ENCODE measurements at places on chromosomes 12 and 14.

- DNase-seq = no peak
Measured at GRCh38 chr12:75591628-75592027, 80.2 kb upstream of the KRR1 start.

- DNase-seq = no peak
Measured at GRCh38 chr12:92124689-92125029, 21.0 kb downstream of the BTG1 start.

DNA sequence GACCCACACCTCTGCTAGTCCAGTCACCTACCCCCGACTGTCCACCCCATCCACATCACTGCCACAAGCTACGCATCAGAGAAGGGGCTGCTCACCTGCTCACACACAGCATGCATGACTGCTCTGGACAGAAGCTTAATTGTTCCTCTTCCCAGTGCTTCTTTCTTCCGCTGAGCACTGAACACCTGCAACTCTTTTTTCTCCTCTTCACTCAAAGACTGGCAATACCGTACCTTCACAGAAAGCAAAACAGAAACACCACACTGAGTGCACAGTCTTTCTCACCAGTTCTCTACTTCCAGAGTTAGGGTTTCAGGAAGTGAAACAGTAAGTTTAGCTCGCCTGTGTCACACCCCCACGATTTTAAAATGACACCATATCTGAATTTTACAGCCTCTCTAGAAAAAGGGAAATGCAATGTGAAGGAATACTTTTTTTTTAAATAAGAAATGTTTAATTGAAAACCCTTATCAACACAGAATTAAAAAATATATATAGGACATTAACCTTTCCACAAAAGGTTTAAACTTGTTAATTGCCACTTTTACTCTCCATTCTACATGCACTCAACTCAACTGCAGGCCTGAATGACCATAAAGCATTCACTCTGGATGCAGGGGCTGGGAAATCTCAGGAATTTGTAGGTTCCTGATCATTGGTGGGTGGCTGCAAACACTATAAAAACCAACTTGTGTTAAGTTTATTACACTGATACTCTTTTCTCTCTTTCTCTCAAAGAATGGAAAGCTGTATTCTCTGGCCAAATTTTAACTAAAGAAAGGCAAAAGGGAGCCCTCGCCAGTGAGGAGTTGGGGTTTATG lies 120.0 kb downstream of the PRICKLE1 start:
- DNase-seq = no peak

DNA sequence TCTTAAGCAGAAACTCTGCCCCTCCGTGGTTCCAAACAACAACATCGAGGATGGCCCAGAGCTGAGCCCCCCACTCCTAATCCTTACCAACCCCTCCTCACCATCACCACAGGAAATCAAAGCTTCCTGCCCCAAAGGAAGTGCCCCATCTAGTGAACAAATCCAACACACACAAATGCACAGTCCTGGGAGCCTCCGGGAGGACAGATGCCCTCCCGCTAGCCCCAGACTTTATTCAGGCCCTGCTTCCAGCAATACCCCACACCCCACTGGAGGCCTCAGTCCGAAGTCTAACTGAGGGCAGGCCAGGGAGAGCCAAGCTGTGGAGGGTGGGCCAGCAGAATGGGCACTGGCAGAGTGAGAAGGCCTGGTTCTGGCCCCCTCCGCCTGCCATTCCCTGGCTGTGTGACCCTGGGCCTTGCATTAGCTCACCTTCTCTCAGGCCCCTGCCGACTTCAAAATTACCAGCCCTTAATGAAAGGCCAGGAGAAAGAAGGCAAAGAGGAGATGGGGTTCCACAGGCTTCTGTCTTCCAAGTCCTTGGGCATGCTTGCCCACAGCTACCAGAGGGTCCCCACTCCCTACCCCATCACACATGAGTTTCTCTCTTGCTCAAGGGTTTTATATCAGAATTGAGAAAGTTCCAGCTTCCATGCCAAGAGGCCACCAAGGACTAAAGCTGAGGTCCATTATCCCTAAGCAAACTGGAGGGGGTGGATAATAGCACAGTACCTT lies 2.3 kb downstream of the HDAC7 start:
- no peak for DNase-seq

Measured in activated naive CD4-positive, alpha-beta T cell (primary cell).